T-helper 22 cell (primary cell): ENCODE measurements at places on chromosomes 4 and X.
A peak's percentile ranks its signal among the peaks of the same experiment; 100 is the strongest.

DNA sequence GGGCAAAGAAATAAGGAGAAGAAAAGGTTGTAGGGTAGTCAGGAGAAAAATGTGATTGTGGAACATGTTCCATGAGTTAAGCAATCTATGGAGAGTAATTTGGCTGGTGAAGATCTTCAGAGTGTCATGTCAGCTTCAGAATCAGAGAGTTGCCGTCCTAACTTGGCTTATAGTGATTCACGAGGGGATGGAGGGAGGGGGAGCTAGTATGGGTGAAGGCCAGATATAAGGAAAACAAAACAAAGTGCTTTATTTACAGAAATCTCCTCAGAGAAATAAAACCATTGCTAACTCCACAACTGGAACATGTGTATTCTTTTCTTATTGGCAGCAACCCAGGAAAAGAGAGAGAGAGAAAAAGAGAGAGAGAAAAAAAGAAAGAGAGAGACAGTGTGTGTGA, 256.5 kb upstream of the NRK start:
- no peak for DNase-seq

DNA sequence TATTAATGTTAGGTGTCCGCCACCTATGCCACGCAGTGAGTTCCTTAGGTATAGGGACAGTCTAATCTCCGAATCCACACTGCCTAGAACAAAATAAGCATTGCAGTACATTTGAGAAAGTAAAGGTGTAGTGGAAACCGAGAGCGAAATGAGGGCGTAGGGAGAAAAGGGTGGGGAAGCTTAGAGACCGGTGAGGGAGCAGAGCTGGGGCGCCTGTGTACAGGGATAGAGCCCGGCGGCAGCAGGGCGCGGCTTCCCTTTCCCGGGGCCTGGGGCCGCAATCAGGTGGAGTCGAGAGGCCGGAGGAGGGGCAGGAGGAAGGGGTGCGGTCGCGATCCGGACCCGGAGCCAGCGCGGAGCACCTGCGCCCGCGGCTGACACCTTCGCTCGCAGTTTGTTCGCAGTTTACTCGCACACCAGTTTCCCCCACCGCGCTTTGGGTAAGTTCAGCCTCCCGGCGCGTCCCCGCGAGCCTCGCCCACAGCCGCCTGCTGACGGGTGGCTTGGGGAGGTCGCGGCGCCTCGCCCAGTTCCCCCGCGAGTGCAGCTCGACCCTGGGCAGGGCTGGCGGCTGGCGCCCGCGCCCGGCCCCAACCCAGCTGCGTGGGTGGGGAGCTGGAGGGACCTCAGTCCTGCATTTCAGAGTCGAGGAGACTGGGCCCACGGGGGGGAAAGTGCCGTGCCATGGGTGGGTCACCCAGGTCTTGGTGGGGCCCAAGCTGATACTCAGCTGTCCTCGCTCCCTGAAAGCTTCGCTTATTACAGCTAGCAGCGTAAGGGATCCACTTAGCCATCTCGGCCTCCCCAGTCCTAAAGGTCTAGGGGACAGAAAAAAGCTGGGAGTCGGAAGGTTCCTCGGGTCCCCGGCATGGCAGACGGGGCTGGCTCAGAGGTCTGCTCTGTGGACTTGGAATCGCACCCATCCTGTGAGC, at the start of gene ANXA3:
TSS of gene ANXA3 (plus strand) at position 351 of the 932 bp plus-strand sequence. CDS start 2,704 bp downstream, outside the sequence.
- DNase-seq: no peak

DNA sequence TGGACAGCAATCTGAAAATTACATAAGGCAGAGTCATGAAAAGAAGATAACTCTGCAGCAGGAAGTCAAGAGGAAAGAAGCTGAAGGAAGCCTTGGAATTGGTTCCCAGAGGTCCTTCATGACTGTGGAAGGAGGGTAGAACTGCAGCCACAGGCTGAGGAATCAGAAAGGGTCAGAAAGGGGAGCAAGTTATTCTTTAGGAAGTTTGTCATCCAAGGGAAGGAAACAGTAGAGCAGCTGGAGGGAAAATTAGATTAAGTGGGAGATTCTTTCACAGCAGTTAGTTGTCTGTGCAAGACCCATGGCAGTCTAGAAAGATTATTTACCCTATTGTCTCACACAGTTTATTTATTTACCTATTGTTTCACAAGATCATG, 9.3 kb upstream of the ADH1C start:
- no peak for DNase-seq

DNA sequence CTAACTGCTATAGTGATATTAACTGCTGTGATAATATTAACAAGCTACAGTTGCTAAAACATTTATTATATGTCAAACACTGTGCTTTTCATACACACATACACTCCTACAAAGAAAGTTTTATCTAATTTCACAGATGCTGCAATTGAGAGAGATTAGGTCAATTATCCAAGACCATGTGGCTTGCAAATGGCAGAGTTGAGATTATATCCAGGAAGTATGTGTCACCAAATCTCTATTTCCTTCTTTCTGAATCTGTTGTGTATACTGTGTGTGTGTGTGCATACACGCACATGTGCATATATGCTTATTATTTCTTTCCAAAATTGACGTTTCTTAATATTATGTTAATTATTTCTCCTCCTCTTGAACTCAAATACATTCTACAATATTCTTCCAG, 775.9 kb upstream of the FTHL17 start:
- DNase-seq: no peak

GRCh38 chr4:726235-726787, 20.7 kb downstream of the PCGF3 start:
- no peak for DNase-seq

GRCh38 chrX:12974796-12975669, at the start of gene TMSB4X:
Gene TMSB4X (plus strand): TSS chrX:12975110.
- DNase-seq: peak; percentile 63

DNA sequence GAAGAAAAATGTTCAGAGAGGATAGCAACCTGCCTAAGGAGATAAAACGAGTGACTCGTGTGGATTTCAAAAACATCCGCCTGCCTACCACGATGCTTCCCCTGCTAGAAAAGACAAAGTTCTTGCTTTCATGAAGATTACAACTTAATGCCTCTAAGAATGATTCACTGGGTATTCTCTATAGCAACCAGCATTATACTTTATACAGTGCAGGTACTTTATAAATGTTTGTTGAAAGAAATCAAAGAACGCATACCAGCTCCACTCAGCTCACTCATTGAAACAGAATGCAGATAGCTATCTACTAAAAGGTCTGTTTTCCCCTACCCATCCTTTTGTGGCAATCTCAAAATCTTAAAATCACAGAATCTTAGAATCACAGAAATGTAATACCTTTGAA, 33.7 kb downstream of the GASK1B start:
- DNase-seq: no peak

- DNase-seq: no peak
These were observed 23.8 kb upstream of the RAPGEF2 start for GRCh38 chr4:159079074-159079473.

GRCh38 chrX:2576793-2577192, 76.0 kb upstream of the DHRSX start:
- no peak for DNase-seq

DNA sequence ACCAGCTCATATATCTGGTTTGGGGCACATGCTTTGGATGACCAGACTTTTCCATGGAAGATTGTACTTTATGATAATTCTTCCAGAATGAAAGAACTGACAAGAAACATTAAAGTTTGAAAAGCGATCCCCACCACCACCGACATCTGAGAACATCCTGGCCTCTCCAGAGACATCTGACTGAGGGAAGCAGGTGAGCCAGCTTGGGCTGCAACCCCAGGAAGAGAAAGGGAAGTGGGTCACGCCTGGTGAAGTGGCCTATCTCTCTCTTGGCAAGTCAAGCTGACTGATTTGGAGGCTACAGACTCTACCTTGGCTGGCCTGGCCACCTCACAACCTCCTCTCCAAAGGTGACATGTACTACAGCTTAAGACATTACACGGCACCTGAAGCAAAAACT, 20.7 kb downstream of the PARM1 start:
- DNase-seq: no peak

GRCh38 chr4:41746440-41747229, 1.9 kb downstream of the PHOX2B start:
- no peak for DNase-seq

DNA sequence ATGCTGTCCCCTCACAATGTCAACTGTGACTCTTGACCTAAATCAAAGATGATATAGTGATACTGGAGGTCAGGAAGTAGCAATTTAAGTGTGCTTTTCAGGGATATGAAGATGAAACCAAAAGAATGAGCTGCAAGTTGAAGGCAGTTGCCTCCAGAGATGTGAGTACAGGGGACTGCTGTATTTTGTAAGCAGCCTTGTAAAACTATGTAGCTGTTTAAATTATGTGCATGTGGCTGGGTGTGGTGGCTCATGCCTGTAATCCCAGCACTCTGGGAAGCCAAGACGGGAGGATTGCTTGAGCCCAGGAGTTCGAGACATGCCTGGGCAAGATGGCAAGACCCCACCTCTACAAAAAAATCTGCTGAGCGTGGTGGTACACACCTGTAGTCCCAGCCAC, 15.1 kb upstream of the TNIP2 start:
- no peak for DNase-seq

- no peak for DNase-seq
These were observed 107.8 kb downstream of the TNIP2 start for GRCh38 chr4:2648159-2648814.

- DNase-seq: no peak
These were observed 15.0 kb upstream of the SH3TC1 start for GRCh38 chr4:8184061-8184460.

DNA sequence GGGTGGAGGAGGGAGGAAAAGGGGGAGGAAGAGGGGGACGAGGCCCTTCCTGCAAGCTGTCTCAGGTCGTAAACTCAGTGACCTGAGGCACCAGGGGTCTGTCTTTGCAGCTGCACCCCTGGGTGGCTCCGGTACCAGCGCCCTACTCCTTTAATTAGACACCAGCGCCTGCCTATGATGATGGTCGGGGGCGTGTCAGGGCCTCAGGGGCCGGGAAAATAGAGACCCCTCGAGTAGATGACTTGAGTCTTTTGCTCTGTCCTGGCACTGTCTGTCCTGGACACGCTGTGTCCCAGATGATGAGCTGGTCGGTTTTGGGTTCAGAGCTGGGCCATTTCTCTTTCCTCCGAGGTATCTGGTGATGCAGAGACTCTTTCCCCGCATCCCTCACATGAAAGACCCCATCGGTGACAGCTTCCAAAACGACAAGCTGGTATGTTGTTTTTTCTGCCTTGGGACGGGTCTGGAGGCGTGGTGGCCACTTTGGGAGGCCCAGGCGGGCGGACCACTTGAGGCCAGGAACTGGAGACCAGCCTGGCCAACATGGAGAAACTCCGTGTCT, 11.2 kb downstream of the SLC25A6 start:
- no peak for DNase-seq

DNA sequence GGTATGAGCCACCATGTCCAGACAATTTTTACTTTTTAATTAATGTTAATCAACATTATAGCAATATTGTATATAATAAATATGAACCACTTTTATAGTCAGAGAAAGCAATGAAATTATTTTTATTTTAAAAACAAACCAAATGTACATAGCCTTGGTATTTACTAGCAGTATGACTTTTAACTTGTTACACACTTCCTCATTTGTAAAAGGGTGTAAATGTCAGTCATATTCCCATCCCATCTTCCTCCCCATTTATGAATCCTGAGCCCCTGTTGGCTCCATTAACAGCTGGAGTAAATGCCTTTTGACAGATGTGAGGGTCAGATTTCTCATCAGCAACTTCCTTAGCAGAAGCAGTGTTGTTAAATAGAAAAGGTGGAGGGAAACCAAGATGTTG, 179.6 kb upstream of the SPRY1 start:
- DNase-seq: no peak

GRCh38 chr4:4974727-4975126, 44.5 kb downstream of the CYTL1 start:
- no peak for DNase-seq

DNA sequence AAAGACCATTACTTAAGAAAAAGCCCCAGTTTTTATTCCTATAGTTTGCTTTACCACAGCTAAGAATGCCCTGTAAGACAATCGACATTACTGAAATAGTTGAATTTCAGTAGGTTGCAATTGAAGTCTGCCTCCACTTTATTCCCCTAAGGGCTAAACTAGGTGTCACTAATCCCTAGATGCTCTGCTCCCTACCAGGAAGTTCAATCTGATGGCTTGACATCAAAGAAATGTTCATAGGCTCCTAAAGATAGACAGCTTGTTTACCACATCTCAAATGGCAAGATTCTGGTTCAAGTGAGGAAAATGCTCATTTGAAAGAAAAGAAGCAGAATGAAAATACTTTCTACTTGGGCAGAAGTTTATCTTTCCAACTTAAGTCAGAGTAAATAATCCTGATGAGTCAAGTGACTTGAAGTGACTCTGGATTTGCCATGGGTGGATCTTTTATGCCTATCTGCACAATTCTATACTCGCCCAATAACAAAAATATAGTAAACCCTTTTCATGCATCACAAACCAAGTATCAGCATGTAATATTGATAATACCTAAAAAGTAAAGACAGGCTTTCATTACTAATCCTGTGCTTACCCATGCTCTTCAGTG, 117.2 kb downstream of the SH3RF1 start:
- no peak for DNase-seq

- no peak for DNase-seq
These were observed 73.5 kb downstream of the CLCN5 start for GRCh38 chrX:49995795-49996455.

DNA sequence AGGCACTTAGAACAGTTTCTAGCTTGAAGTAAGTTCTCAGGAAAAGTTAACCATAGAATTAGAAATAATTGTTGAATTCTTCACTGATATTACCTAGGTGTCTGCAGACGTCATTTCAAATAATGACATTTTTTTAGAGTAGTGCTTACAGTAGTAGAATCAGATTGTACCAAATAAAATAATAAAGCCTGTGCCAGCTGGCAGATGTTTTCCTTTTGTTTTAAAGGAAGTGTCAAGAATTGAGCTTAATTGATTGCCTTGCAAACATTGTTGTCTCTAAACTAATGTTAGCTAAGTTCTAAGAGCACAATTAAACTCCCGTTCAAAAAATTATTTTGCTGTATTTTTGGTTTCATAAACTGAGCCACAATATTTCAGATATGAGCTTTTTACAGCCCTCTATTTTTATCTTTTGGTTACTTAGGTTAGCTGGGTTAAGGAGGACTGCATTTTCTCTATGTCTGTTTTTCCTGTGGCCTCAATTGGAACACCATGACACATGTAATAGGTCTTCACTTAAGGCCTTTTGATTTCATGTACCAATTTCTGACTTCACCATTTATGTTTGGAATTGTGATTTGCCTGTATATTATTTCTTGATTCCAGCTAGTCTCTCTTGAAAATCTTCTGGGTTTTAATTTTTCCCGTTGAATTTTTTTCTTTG, 64.2 kb downstream of the DCUN1D4 start:
- no peak for DNase-seq

GRCh38 chr4:79526641-79527565, 118.9 kb upstream of the GK2 start:
- DNase-seq: no peak

DNA sequence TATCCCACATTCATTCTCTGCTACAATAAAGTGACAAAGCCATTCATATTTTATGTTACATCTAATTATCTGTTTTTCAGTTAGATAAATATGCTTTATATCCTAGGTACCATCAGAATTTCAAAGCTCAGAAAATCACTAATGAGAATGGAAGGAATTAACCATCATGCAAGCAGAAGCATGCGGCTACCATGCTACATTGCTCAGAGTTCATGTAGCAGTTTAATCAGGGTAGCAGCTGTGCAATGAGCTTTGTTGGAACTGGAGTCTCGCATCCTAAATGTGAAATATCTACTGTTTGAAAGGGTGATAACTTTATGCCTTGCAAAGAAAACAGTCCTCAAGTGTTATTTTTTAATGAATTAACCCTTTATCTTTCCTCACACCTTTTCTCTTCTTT, 77.5 kb downstream of the SNCA start:
- no peak for DNase-seq
